Esophagus squamous epithelium (tissue), 5 donors: ENCODE measurements at places on chromosomes 1 and 21.

- no peak for DNase-seq
Measured at GRCh38 chr1:77228836-77229235, 9.6 kb upstream of the PIGK start.

GRCh38 chr21:26967062-26967913, at the start of gene ADAMTS5:
ADAMTS5 (minus strand) TSS chr21:26967088; CDS start chr21:26966391, 697 bp downstream.
- DNase-seq, result no peak

- DNase-seq, result no peak
Measured at GRCh38 chr1:33176362-33176850, 5.4 kb downstream of the TRIM62 start.

- DNase-seq, result no peak
Measured at GRCh38 chr1:37719572-37720195, 27.4 kb downstream of the CDCA8 start.

DNA sequence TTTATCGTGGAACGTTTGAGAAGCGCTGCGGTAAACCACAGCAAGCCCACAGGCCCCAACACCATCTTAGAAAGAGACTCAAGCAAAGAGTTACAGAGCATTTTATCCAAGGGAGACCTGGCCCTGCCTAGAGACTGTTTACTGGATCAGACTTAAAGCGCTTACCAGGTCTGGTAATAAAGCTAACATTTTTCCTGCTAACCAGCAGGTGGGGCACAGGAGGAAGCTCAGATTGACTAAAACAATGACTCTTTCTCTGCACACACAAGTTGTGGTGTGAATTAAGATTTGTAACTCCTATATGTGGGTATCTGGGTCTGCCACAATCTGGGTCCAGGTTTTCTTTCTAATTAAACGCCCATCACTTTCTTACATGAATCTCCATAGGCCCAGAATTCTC, 136.5 kb upstream of the ETS2 start:
- DNase-seq, result no peak

GRCh38 chr1:85356130-85356529, 79.7 kb upstream of the BCL10 start:
- DNase-seq, result no peak

DNA sequence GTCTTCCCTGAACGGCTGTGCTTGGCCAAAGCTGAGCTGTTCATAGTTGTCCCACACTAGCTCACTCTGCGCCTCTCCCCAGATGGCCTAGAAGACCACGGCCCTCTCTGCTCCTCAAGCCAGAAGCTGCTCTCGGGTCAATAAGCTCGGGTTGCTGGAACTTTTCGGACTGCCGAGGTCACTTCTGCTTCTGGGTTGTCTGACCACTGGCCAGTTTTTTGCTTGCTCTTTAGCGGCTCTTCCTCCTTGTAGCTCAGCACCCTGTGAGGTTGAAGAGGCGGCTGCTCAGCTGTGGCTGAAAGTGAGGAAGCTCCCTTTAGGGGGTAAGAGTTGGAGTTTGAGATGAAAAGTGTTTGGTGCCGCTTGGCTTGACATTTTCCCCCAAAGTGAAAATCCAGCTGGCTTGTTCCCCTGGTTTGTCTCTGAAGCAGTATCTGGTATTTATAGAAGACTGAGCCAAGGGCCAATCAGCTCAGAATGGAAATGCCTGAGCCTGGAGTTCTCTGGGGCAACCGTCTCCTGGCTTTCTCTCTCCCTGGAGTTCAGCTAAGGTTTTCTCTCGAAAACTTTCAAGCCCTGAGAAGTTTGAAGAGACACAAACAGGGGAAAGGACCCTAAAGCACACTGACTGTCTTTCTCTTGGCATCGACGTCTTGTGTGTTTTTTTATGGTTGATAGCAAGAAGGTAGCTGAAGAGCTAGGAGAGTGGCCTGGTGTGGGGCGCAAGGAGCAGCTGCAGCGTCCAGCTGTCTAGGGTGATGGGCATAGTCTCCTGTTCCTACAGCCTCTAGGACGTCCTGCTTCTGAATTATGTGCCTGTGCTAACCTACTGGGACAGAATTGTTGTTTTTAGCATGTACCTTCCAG, 72.0 kb downstream of the SYT6 start:
- no peak for DNase-seq

DNA sequence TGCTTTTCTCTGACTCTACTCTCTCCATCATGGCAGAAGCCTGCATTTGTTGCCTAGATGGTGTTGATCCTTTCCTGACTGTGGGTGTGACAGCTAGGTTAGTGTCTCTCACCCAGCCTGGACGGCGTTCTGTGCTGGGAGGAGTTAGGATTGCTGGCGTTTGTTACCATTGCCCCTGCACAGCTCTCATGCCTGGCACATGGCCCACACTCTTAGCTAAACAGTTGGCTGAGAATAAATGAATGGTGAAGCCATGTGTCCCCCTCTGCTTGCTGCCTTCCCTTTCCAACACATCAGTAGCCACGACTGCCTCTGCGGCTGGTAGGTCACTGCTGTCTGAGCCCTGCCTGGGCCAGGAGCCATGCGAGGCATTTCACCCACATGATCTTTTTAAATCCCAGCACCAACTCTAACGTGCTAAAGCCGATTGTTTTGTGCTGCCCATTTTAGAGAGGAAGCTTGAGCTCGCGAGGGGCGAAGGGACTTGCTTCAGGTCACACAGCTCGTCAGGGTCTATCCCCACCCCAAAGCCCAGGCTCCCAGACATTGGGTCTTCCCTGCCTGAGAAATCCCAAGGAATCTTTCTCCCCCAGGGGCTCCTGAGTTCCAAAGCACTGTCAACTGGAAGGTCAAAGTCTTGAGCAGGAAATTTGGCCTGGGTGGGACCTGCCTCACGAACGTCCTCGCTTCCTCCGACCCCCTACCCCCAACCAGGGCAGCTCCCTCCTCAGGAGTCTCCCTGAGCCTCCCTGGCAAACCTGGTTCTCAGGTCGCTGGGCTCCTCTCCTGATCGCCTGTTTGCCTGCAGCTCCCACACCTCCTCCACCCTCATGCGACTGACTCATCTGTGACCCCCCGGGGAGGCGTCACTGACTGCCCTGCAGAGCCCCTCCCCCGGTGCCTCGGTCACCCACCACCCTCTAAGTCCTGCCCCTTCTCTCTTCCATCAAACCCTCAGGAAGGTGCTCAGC, 271.7 kb upstream of the C1orf174 start:
- no peak for DNase-seq

- DNase-seq, result no peak
Measured at GRCh38 chr1:116997066-116997465, 4.5 kb upstream of the CD101 start.

DNA sequence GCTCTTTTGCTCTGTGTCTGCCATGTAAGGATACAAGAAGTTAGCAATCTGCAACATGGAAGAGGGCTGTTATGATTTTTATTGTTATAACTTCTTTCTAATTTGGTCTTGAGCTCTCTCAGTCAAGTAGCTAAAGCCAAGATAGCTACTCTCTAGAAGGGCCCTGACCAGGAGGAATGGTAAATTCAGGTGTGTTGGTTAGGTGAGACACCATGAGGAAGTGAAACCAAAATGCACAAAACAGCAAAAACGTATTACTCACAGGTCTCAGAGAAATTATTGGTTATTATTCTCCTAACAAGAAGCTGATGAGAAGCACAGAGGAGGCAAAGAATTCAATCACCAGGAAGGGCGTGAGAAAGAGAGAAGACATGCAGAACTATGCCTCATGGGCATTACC, 51.8 kb upstream of the INSL5 start:
- no peak for DNase-seq
